Right ventricle myocardium superior (tissue), 1 donor: ENCODE measurements at places on chromosomes 16 and 17.

DNA sequence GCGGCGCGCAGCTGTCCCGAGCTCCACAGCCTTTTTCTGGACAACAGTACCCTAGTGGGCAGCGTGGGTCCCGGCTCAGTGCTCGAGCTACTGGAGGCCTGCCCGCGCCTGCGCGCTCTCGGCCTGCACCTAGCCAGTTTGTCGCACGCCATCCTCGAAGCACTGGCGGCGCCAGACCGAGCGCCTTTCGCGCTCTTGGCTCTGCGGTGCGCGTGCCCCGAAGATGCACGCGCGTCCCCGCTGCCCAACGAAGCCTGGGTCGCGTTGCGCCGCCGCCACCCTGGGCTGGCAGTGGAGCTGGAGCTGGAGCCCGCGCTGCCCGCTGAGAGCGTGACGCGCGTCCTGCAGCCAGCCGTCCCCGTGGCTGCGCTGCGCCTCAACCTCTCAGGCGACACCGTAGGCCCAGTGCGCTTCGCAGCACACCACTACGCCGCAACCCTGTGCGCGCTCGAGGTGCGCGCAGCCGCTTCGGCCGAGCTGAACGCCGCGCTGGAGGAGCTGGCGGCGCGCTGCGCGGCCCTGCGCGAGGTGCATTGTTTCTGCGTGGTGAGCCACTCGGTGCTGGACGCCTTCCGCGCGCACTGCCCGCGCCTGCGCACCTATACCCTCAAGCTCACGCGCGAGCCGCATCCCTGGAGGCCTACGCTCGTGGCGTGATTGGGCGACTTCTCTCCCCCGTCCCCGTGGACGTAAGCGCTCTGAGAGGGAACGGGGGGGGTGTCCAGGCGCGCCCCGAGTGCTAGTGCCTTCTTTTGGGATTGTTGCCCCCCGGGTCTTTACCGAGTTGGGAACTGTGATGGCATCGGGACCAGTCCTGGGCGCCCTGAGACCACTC is 1.2 kb upstream of the HSF4 start:
- DNase-seq: peak; percentile 84

- DNase-seq: no peak
Measured at GRCh38 chr16:938136-938535, 32.6 kb downstream of the LMF1 start.

- no peak for DNase-seq
Measured at GRCh38 chr16:79723583-79724168, 123.1 kb upstream of the MAF start.

DNA sequence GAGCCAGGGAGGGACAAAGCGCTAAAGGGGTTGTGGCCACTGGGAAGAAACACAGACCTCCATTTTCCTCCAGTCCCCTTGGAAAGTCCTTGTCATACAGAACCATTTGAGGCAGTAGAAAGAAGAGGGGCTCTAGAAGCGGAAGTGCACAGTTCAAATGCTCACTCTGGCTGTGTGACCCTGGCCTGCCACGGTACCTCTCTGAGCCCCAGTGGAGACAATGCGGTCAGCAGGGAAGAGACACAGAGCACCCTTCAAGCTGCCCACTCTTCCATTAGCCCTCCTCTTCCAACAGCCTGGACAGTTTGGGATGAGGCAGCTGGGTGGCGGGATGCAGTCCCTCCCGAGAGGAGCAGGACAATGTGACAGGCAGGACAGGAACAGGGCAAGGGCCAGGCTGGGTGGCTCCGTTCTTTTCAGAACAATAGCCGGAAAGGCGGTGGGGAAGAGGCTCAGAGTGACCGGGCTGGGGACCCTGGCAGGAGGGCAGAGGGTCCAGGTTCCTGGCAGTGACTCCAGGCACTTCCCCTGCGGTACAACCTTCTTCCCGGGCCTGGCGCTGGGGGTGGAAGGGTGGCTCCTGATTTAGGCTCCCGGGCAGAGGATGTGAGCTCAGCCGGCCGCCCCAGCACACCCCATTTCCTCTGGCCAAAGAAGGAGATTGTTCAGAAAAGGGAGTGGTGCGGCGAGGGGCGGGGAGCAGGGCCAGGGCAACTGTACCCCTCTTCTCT is 5.6 kb downstream of the CASKIN2 start:
- DNase-seq: peak; percentile 74
